Left hindlimb (tissue), 1 donor: ENCODE measurements at places on chromosomes 3 and 15.

- DNase-seq = no peak
These were observed 4.1 kb upstream of the SFMBT1 start for GRCh38 chr3:53049987-53050386.

- no peak for DNase-seq
These were observed 116.0 kb upstream of the NEO1 start for GRCh38 chr15:72936237-72936636.

GRCh38 chr3:126434264-126434590 lies 39.5 kb downstream of the CFAP100 start:
- DNase-seq = no peak

- DNase-seq = no peak
These were observed 28.9 kb upstream of the LSAMP start for GRCh38 chr3:116474032-116474780.

GRCh38 chr3:182248349-182248880 lies 536.7 kb downstream of the SOX2 start:
- DNase-seq = no peak

DNA sequence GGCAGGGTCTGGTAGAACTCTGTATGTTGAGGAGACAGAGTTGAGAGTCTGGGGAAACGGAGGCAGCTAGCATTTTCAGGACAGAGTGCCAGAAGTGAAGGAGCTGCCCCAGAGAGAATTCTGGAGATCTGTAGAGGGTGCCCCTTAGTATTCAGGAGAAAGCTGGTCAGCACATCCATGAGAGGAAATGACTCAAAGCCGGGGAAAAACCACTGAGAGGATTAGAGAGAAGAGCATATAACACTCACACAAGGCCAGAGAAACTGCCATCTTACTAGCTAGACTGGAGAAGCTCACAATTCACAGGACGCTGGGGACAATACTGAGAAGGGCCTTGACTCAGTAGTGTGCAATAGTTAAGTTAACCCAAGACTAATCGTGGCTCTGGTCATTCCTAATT lies 75.7 kb upstream of the DPPA4 start:
- DNase-seq = no peak

DNA sequence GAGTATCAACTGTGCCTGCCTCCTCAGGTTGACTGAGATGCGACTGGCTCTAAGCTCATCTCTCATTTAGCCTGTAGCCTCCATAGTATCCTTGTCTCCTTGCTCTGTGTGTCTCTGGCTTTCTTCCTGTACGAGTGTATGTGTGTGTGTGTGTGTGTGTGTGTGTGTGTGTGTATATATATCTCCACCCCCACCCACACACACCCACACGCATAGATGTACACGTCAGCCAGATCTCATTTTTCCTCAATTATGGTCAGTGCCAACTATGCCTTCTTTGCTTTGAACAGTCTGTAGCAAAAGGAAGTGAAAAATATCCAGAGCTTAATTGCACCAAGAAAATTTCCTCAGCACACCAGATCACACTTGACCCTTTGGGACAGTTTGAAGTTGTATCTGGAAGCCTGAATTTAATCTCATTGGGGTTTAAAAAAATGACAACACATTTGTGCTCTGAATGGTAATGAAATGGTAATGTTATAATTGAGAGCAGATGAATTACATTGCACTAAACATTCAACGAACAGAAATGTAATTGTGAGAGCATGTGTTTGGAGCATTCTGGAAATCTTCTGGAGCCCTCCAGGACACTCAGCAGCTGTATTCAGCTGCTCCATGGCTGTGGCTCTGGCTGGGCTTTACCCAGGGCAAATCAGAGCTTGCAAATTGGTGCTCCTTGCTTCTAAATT lies 63.6 kb downstream of the RYR3 start:
- no peak for DNase-seq

DNA sequence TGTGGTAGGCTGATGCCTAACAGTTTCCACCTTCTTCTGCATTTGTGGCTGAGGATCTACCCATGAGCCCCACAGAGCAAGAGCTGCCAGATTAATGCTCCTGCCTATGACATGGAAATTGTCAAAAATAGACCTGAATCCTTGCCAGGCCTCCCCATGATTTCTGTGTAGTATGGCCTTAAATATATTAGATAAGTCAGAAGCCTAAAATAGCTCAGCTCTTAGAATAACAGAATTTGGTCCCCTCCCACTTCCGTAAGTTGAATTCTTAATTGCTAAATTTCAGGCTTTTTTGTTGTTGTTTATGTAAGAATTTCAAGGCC lies 129.0 kb downstream of the SERPINI1 start:
- DNase-seq = no peak

DNA sequence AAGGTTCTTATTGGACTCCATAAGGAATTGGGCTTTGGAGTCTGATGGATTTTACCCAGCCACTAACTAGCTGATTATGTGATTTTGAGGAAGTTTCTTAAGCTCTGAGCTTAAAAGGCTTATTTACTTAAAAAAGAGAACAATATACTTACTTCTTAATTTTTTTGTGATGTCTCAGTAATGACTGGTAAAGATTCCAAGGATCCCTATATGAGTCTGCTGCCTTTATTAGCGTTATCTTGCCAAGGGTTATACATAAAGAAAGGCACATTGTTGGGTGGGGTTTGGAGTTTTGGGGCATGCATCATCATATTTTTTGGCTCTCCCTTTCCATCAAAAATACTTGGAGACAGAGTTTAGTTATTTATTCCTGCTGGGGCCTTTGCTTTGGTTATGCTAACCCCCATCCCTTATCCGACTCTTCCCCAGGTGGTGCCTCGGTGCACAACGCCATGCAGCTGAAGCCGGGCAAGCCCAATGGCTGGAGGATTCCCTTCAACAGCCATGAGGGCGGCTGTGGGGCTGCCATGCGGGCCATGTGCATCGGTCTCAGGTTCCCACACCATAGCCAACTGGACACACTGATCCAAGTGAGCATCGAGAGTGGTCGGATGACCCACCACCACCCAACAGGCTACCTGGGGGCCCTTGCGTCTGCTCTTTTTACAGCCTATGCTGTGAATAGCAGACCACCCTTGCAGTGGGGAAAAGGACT lies 6.7 kb downstream of the ADPRH start:
- no peak for DNase-seq

- no peak for DNase-seq
These were observed 12.8 kb upstream of the TOPAZ1 start for GRCh38 chr3:44228900-44229299.

GRCh38 chr3:102194760-102195159 lies 240.1 kb upstream of the ZPLD1 start:
- DNase-seq = no peak

GRCh38 chr3:186983659-186984058 lies 53.3 kb downstream of the ST6GAL1 start:
- no peak for DNase-seq

GRCh38 chr3:150613709-150614480 lies 10.8 kb downstream of the SELENOT start:
- no peak for DNase-seq

DNA sequence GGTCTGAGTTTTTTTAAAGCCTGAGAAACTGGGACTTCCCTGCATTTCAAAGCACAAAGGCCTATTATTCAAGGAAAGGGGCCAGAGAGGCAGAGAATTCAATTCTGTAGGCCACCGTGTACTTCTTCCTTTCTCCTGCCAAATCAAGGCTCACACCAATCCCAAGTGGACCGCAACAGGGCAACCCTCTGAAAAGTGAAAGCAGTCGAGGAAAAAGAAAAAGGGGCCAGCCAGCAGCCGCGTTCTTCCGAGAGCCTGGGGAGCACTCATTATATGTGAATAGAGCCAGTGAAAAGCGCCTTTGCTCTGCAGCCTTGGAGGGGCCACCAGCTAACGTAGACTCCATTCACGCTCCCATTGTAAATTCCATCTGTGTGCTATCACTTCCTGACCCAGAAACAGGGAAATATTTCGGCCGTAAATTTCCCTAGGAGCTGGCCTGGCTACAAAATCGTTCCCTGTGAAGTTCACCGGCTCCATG lies 45.9 kb upstream of the THUMPD3 start:
- DNase-seq = peak; percentile 77

DNA sequence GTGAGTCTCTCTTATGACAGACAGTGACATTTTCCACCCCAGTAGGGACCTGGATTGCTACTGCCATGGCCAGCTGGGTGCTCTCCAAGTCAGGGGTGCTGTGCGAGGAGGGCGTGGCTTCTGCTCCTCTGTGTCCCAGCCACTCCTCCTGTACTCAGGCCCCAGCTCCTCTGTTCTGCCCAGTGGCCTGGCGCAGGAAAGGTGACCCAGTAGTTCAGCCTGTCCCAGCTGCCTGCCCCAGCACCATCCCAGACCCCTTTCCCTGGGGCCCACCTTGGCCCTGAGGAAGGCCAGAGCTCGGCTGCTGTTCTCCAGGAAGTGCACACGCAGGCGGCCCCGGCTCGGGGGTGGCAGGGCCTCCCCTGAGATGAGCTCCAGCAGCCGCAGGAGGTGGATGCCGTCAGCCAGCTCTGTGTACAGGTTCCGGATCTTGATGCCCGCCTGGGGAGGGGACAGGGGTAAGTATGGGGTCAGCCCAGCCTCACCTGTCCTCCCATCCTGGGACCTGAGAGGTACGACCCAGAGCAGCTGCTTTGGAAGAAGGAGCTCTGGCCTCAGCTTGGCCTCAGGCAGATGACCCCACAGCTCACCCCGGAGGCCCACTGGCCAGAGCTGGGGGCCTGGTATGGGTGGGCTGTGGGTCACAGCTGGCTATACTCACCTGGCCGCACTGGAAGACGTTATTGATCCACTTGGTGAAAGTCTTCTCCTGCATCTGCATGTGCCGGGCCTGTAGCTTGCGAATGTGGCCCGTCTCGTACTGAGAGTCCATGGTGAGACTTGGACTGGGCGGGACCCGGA lies 1.0 kb downstream of the SPTBN5 start:
- no peak for DNase-seq

DNA sequence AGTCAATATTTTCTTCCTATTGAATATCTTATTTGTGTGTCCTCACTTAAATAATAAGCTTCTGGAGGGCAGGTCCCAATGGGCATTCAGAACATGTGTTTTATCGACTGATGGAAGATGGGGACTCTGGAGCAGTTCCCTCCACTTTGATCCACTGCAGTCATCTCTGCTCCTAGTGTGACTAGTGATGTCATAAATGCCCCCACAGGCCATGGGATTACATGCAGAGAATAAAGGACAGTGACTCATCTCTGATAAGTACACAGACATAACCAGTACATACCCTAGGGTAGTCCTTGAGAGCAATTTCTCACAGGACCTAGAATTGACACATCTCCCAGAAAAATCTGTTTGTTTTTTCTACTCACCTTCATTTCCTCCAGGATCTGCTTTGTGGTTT lies 49.4 kb upstream of the FMN1 start:
- DNase-seq = no peak

DNA sequence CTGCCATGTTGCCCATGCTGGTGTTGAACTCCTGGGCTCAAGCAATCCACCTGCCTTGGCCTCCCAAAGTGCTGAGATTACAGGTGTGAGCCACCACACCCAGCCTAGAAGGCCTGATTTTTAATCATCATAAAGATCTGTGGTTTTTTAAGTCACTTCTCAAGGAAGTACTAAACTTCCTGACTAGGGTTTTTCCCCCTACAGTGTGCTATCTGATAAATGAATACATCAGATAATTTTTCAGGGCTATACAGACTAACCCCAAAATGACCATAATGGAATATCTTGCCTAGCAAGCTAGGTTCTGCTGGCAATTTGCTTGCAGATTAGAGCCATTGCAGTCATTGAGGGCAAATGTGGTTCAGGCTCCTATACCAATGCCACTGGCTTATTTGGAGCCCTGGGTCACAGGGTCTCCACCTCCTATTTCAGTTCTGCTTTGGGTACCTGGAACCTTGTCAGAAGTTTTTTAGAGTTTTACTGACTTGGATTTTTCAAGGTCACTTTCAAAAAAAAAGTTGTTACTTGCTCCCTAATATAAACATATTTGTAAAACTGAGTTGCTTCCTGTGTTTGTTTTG lies 80.8 kb downstream of the SLC49A4 start:
- no peak for DNase-seq

- DNase-seq = no peak
These were observed 49.5 kb upstream of the SLC9A9 start for GRCh38 chr3:143897576-143898295.

DNA sequence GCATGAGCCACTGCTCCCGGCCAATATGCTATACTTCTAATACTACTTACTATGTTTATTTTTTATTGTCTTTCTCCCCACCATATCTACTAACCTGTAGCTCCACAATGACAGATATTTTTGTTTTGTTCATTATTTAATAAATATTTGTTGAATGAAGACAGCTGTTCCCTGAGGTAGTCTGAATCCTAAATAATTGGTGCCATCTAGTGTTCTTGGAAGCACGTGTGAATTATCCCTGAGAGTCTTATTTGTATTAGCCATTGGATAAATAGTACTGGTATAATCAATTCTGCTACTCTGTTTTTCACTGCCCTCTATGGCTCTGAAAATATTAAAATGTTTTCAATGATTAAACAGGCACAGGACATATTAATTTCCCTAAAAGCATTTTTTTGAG lies 5.6 kb upstream of the APPL1 start:
- no peak for DNase-seq

DNA sequence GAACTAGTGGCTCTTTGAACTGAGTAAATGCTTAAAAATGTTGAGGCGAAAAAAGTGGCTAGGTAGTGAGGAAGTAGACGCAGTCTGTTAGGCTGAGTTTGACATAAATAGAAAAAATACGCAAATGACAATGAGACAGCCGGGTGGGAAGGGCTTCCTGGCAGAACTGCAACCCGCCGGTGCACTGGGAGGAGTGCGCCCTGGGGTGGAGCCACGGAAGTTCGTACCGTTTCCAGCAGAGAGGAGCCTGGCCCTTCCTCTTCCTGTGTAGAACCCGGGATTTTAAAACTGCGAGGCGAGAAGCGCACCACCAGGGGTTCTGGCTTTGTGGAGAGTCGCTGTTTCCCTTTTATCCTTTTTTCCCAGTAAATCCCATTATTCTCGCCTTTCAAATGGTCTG lies 602.6 kb downstream of the PYDC2 start:
- DNase-seq = no peak

- DNase-seq = peak; percentile 85
These were observed at the start of gene FES for GRCh38 chr15:90883976-90884718. Gene FES (plus strand): TSS chr15:90884504. CDS start chr15:90885046, 542 bp downstream.

DNA sequence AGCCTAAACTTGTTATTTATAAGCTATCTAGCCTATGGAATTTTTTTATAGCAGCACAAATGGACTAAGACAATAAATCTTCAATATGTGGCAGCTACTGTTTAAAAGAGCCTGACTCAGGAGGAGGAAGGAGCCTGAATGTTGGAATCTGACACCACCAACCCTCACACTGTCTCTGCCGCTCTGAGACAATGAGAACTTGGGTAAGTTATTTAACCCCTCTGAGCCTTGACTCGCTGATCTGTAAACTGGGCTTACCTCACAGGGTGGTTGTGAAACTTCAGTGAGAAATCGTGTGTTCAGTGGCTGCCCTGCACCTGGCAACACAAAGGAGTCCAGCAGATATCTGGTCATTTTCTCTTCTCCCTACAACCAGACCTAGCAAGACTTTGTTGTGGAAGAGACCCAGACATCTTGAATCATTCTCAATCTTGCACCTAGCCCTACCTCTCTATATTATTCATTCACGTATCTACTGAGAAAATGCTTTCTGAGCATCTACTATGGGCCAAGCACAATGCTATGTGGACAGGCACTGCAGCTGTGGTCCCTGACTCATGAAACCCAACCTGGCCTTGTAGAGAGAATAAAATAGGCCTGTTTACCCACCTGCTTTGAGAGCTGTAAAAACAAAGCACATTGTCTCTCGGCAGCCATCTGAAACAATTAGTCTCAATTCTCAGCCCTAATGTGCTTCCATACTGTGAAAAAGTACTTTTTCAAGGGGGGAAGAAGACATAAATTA lies 81.9 kb upstream of the SLC25A36 start:
- no peak for DNase-seq

GRCh38 chr3:17983106-17983505 lies 240.7 kb upstream of the TBC1D5 start:
- no peak for DNase-seq

GRCh38 chr3:150359381-150359780 lies 48.7 kb upstream of the TSC22D2 start:
- no peak for DNase-seq
